ENCODE measurements at places on chromosomes 2 and 18. TPM values are rescaled to one million over a fixed set of nuclear protein-coding genes. Genes with fewer than 3 reads are reported as not detected.

DNA sequence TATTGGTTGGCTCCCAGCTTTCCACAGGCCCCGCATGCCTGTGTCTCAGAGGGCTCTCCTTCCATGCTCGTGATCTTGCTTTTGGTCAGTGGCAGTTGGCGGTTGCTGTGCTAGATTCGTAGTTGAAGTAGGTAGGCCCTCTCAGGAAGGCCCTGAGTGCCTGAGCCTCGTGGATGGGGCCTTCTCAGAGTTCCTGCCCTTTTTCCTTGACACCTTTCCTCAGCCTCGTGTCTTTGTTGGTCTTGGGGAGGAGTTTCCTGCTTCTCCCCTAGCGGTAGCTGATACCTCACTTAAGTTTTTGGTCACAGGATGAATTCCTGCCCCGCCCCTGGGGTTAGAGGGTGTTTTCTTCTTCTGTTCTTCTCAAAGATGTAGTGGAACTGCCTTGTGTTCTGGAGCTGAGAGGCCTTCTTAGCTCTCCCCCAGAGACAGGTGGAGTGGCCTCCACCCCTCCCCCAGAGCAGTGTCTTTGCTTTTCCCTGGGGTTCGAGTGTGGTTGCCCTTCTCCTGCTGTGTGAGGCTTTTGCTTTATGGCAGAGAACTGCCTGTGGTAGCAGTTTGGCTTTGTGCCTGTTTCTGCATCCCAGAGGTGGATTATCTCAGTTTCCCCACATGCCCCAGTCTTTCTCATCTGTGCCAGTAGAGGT, 94.8 kb downstream of the ZNF407 start:
- no peak overlapping the region for H3K27ac ChIP-seq
- no peak overlapping the region for H3K4me3 ChIP-seq
- DNase-seq: no peak
- H3K27me3 ChIP-seq: no peaks in the 10 kb centered on the region
- H3K36me3 ChIP-seq: no peaks in the 10 kb centered on the region

GRCh38 chr2:72118951-72119350, 28.7 kb downstream of the CYP26B1 start:
- no peak for DNase-seq
- H3K4me3 ChIP-seq: no peak overlapping the region
- no peaks in the 10 kb centered on the region for H3K27me3 ChIP-seq
- H3K27ac ChIP-seq: no peak overlapping the region

DNA sequence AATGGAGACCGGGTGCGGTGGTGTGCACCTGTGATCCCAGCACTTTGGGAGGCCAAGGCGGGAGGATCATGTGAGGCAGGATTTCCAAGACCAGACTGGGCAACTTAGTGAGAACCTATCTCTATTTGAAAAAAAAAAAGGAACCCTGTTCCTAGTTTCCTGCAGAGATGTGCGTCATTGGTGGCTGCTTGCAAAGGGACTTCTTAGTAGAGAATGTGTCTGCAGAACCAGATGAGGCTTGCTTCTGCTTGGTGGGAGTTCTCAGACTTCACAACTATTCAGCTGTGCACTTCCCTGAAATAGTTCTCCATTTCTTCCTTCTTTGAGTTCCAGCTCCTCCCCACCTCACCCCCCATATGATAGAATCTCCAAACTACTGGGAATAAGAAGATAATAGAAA, 22.3 kb downstream of the ZCCHC2 start:
- no peak overlapping the region for H3K4me3 ChIP-seq
- DNase-seq: no peak
- H3K27me3 ChIP-seq: no peaks in the 10 kb centered on the region
- H3K27ac ChIP-seq: no peak overlapping the region
- H3K36me3 ChIP-seq: peaks cover 15% of the 10 kb centered on the region

GRCh38 chr2:120132190-120132589, 91.0 kb downstream of the TMEM185B start:
- H3K27ac ChIP-seq: no peak overlapping the region
- H3K27me3 ChIP-seq: no peaks in the 10 kb centered on the region
- peaks cover 11% of the 10 kb centered on the region for H3K36me3 ChIP-seq

DNA sequence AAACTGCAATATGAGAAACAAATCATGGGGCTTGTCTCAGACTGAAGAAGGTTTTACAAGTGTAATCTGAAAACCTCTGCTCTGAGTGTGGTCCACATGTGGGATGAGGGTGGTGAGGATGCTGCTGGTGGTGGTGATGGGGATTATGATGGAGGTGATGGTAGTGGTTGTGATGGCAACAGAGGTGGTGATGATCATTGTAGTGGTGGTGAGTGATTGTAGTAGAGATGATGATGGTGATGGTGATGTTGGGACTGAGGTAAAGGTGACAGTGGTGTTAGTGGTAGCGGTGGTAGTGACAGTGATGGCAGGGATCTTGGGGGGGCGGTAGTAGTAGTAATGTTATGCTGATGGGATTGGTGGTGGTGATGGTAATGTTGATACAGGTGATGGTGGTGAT, 217.8 kb downstream of the ANAPC1 start:
- peaks cover 27% of the 10 kb centered on the region for H3K4me1 ChIP-seq
- H3K27me3 ChIP-seq: no peaks in the 10 kb centered on the region
- no peak for DNase-seq
- H3K4me3 ChIP-seq: no peak overlapping the region
- H3K36me3 ChIP-seq: no peaks in the 10 kb centered on the region

DNA sequence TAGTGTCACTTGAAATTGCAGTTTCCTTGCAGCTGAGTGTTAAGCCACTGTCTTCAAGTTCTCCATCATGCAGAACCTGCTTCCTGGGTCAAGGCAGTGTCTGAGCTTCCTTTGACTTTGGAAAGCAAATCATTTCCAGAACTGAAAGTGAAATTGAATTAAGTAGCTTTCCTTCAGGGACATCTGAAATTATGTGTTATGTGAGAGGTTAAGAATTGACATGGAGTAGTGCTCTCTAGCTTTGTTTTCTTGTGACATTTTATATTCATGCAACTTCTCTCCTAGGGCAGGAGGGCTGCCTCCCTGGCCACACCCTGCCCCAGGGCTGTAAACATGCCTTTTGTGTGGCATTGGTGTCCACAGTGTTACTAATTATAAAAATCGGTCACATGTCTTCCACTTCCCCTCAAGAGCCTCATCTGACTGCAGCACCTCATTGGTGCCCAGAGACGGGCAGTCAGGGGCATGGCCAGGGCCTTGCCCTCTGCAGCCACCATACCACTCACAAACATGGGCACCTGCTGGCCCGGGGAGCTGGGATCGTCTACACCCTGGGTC, 14.4 kb downstream of the RAB12 start:
- no peak overlapping the region for H3K4me3 ChIP-seq
- peaks cover 3% of the 10 kb centered on the region for H3K36me3 ChIP-seq
- peaks cover 23% of the 10 kb centered on the region for H3K4me1 ChIP-seq
- H3K27me3 ChIP-seq: no peaks in the 10 kb centered on the region

DNA sequence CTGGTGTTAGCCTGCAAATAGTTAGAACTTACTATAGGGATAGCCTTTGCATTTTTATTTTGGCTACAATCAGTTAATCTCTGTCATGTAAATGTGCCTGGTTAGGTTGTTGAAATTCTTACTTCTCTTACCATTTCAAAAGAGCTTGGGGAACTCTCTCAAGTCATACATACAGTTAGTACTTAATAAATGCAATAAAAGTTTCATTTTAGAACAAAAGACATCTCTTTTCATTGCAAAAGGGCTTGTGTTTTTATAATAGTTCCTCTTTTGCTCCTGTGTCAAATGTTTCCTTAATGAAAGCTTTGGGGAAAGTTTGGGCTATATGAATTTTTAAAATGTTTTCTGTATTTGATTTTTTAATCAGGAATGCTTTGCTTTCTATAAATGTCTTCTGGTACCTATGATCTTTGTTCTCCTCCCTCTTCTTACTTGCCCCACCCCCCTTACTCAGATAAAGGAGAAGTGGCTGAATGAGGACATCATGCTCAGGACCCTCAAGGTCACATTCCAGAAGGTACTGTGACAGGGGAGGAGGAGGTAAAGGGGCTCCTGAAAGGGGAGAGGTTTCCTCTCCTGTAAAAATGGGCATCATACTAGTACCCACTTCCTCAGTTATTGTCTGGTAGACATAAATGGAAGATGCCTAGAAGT, 13.6 kb downstream of the PTPN18 start:
- H3K36me3 ChIP-seq: no peaks in the 10 kb centered on the region
- no peak for DNase-seq
- no peaks in the 10 kb centered on the region for H3K27me3 ChIP-seq
- no peak overlapping the region for H3K4me3 ChIP-seq
- H3K27ac ChIP-seq: no peak overlapping the region

GRCh38 chr2:20618468-20618885, 32.4 kb downstream of the HS1BP3 start:
- no peaks in the 10 kb centered on the region for H3K36me3 ChIP-seq
- peaks cover 33% of the 10 kb centered on the region for H3K4me1 ChIP-seq
- H3K27ac ChIP-seq: peak overlapping the region; percentile 96
- H3K27me3 ChIP-seq: no peaks in the 10 kb centered on the region
- DNase-seq: no peak
- H3K4me3 ChIP-seq: no peak overlapping the region

GRCh38 chr18:79495591-79496071, 99.9 kb downstream of the NFATC1 start:
- peak overlapping the region; percentile 79 for H3K27ac ChIP-seq
- no peak for DNase-seq
- no peak overlapping the region for H3K4me3 ChIP-seq

DNA sequence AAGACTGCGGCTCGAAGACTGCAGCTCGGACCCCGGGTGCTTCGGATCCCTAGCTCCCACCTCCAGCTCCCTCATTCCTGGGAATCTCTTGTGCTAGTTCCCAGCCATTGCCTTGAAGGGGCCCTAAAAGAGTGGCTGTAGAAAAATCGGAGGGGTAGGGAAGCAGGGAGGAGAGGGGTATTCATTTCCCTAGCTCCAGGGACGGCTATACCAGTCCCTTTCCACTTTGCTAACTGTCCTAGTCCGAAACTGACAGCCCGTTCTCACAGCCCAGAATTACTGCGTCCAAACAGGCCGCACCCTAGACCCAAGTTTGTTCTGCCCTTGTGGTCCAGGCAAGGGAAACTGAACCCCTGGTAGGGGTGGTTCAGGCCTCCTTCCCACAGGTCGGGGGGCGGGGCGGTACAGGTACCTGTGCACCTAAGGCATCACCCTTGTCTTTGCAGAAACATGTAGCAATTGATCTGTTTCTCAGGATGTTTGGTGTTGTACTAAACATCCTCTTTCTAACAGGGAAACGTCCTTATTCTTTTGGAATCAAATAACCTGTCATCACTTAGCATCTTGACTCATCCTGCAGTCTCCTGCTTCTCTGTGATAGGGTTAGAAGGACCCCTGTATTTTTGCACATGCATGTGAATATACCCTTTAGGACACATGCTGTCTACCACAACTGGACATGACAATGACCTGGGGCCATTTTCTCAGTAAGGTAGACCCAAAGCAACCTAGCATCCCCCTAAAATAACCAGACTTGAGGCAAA, 4.0 kb downstream of the EMX1 start:
- no peaks in the 10 kb centered on the region for H3K4me1 ChIP-seq
- H3K36me3 ChIP-seq: no peaks in the 10 kb centered on the region
- no peak overlapping the region for H3K27ac ChIP-seq
- H3K27me3 ChIP-seq: peaks cover 100% of the 10 kb centered on the region

DNA sequence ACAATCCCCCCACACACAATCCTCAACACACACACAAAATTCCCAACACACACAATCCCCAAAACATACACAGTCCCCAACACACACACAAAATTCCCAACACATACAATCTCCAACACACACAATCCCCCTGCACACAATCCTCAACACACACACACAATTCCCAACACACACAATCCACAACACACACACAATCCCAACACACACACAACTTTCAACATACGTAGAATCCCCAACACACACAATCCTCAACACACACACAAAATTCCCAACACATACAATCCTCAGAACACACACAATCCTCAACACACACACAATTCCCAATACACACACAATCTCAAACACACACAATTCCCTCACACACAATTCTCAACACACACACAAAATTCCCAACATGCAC, 2.6 kb upstream of the PDCD1 start:
- no peak for DNase-seq
- no peaks in the 10 kb centered on the region for H3K36me3 ChIP-seq
- no peak overlapping the region for H3K27ac ChIP-seq

DNA sequence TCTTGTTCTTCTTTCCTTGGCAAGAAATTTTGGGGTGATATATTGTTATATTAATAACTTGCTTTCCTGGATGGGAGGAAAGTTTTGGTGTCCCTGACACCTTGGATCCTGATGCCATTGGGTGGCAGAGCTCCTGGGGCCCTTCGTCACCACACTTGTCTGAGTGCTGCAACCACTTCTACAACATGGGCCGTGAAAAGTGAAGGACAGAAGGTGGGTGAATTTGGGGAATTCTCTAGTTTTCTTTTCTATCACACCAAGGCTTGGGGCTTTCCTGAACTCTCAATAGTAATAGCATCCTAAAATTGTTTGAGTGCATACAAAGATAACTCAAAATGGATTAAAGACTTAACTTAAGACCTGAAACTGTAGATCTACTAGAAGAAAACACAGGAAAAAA, 10.0 kb downstream of the ACOXL start:
- H3K27ac ChIP-seq: no peak overlapping the region
- H3K27me3 ChIP-seq: no peaks in the 10 kb centered on the region
- peaks cover 36% of the 10 kb centered on the region for H3K4me1 ChIP-seq
- DNase-seq: no peak
- no peaks in the 10 kb centered on the region for H3K36me3 ChIP-seq

GRCh38 chr2:120543899-120544298, 191.8 kb upstream of the GLI2 start:
- peaks cover 6% of the 10 kb centered on the region for H3K27me3 ChIP-seq
- no peak overlapping the region for H3K27ac ChIP-seq
- H3K36me3 ChIP-seq: no peaks in the 10 kb centered on the region
- DNase-seq: no peak

DNA sequence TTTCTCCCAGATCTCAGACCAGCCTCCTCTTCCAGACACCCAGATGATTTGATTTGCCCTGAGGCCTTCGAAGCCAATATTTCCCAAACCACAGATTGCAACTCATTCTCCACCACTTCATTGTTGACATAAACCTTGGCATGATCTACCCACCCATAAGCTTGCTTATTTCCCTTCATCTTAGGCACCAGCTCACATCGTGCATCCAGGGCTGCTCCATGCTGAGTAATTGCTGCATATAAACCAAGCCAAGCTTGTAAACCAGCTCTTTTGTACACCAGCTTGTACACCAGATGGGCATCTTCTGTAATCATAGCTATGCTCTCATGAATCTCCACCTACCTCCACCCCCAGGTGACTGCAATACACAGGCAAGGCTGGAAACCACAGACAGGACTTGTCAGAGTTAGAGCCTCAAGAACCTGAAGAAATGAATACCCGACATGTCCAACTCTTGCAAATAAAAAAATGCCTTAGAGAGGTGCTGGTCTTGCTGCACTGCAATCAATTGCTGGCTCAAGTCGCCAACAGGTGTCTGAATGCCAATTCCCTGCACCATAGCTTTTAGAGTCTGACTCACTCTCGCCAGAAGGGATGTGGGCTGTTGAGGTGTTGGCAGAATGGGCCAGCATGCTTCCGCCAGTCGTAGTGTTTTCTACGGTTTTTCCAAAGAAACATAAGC, 31.5 kb downstream of the TRABD2A start:
- H3K36me3 ChIP-seq: no peaks in the 10 kb centered on the region
- no peak overlapping the region for H3K27ac ChIP-seq
- H3K4me1 ChIP-seq: no peaks in the 10 kb centered on the region
- no peak for DNase-seq
- no peaks in the 10 kb centered on the region for H3K27me3 ChIP-seq

Gene ITPRIPL1
- polyA plus RNA-seq: 1.3 TPM
